RPMI8226 (cell line): ENCODE measurements at places on chromosomes 16 and 17.
A peak's percentile ranks its signal among the peaks of the same experiment; 100 is the strongest.

DNA sequence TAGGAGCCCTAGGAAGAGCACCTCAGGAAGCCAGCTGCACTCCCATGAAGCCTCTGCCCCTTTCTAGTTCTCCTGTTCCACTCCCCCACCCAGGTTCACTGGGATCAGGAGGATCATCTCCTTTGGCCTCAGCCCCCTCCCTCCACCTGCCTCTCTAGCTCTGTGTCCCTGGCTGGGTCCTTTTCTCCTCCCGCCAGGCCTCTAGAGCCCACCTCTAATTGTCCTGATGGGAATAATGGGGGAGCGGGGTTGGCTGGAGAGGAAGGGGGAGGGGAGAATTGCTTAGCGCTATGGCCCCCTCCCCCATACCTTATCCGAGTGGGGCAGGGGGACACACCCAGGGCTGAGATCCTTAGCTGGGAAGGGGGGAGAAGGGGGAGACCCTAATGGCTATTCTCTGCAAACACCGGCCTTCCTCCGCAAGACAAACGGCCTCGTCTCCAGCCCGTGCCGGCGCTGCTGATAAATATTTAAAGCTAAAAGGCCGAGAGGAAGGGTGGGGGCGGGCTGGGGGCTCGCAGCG, 997 bp downstream of the HOXB7 start:
- DNase-seq, result no peak

DNA sequence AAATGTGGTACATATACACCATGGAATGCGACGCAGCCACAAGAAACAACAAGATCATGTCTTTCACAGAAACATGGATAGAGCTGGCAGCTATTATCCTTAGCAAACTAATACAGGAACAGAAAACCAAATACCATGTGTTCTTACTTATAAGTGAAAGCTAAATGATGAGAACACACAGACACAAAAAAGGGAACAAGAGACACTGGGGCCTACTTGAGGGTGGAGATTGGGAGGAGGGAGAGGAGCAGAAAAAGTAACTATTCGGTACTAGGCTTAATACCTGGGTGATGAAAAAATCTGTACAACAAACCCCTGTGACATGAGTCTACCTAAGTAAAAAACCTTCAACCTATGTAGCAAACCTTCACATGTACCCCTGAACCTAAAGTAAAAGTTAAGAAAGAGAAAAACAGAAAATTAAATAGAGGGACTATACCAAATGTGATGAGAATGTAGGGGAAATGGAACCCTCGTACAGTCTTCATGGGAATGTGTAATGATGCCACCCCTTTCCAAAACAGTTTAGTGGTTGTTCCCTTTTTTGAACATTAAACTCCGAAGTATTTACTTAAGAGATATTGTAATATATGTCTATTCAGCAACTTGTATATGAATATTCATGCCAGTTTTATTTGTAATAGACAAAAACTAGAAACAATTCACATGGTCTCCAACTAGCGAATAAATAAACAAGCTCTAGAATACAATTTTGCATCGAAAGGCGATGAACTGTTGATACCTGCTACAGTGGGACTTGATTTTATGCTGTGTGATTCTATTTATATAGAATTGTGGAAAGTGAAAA, 33.9 kb downstream of the AHSP start:
- no peak for DNase-seq

DNA sequence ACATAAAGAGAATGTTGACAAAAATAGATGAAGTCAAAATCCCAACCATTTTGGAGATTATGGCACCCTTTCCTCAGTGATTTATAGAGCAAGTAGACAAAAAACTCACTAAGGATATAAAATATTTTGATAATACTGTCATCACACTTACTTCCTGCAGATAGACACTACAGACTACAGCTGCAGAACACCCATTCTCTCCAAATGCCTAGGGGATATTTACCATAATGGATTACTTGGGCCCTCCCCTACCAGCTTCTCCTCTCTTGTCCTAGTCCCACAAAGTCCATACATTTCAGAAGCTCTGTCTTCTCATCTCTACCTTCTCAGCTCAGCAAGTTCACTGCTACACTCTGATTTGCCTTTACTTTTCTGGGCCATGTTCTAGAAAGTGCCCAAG, 37.2 kb upstream of the CCNF start:
- DNase-seq, result no peak

- DNase-seq, result peak; percentile 66
Observed at GRCh38 chr17:82497483-82498405, 21.8 kb upstream of the FOXK2 start.

DNA sequence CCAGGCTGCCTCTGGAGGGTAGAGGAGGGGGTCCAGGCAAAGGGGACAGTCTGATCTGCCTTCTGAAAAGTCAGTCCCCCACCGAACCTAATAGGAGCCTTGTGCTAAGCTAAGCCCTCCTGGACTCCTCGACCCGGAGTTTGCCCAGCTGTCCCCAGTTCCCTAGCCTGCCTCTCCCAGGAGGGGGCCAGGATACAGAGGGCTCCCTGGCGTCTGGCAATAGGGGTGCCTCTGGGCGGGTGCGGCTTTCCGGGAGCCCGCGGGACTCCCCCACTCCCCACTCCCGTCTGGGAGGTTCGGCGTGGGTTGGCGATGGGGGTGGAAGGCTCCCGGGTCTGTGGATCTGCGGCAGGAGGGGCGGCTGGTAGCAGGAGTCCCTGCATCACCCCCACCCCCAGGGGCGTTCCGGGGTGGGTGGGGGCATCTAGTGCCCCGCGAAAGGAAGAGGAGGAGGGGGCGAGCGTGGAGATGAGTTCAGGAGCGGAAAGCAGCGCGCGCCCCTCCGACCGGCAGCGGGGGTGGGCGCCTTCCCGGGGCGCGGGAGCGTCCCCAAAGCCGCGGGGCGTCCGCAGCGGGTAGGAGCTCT, 1.2 kb downstream of the GSG1L start:
- DNase-seq, result no peak

DNA sequence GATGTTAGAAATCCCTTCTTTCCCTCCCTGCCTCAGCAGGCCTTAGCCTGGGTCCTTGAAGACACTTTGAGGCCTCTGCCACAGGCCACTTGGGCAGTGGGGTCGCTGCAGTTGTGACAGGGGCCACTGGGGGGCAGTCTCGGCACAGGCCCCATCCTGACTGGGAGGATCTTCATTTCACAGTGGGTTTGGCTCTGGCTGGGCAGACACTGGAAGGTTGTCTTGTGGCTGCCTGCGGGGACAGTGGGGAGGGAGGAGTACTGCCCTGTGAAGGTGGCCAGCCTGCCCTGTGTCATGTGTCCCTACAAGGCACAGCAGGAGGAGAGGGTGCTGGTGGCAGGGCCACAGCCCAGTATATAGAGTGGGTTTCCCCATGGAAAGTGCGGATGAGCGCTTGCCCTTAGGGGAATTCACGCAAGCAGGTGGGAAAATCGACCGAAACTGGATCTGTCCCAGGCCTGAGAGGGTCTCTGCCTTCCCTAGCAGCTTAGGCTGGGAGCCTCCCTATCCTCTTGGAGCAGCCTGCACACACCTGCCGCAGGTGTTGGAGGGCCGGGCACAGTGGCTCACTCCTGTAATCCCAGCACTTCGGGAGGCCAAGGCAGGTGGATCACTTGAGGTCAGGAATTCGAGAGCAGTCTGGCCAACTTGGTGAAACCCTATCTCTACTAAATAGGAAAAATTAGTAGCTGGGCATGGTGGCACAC, 28.8 kb downstream of the GINS2 start:
- peak; percentile 34 for DNase-seq

GRCh38 chr17:35973333-35974260, 7.7 kb downstream of the CCL16 start:
- DNase-seq, result no peak

- DNase-seq, result no peak
Observed at GRCh38 chr17:32508926-32509325, 22.1 kb downstream of the CDK5R1 start.

DNA sequence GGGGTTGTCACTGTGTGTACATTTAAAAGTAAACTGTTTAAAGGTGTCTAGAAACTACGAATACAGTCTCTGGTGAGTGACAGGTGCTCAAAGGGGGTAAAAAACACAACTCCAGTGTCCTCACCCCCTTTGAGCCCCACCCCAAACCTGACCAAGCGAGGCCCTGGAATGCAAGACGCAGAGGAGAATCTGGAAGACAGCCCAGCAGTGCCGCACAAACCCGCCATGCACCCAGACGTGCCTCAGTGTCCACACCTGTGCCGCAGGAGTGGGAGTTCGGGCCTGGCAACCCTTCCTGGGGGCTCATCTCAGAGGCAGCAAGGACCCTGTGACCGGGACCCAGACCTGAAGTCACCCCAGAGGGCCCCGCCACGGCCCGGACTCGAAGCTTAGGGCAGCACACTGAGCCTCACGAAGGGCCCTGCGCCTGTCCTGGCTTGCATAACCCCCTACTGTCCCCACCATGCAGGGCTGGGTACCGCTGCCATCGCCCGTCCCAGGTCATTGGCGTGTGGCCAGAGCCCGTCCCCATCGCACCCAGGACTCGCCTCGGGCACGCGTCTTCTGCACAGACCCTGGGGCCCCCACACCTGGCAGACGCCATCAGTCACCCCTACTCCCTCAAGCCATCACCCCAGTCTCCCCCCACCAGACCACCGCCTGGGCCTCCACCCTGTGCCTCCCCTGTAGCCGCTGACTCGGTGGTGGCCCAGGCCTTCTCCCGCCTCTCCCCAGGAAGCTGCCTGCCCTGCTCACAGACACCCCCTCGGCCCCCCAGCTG, 33.0 kb upstream of the ZC3H18 start:
- peak; percentile 64 for DNase-seq

DNA sequence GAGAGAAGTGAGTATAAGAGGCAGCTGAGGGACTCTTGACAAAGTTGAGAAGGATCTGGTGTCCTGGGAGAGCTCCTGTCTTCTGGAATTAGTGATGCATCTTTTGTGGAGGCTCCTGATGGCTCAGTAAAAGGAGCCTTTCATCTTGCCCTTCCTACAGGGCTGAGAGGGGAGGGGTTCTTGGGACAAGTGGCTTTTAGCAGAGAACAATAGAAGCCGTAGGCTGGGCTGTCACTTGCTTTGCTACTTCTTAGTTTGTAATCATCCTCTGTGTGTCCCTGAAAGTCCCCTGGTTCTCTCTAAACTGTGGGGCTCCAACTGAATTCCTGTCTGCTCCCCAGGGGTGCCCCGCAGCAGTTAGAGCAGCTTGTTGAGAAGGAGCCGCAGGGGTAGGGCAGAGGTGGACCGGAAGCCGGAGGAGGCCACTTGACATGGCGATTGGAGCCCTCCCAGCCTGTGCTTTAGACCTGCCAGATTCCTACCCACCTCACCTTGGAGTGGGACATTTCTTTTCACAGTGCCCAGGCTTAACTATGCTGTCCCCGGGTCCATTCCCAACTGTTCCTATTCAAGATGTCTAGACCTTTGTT, 85.1 kb downstream of the PRKCA start:
- DNase-seq, result no peak

DNA sequence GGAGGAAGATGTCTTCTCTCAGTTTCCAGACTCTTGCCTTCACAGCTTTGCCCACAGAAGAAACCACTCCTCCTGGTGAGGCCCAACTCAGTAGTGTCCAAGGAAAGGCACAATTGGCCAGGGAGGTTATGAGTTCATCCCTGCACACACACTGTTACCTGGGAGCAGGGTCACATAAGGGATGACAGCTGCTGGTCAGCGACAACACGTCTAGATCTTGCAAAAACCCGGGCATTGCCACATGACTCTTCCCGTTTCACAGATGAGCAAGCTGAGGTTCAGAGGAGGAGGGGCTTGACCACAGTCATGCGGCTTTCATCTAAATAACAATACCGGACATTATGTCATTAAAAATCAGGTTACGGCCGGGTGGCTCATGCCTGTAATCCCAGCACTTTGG, 186.0 kb downstream of the COPRS start:
- DNase-seq, result no peak

- DNase-seq, result no peak
Observed at GRCh38 chr17:1906662-1907101, 76.9 kb downstream of the RPA1 start.

DNA sequence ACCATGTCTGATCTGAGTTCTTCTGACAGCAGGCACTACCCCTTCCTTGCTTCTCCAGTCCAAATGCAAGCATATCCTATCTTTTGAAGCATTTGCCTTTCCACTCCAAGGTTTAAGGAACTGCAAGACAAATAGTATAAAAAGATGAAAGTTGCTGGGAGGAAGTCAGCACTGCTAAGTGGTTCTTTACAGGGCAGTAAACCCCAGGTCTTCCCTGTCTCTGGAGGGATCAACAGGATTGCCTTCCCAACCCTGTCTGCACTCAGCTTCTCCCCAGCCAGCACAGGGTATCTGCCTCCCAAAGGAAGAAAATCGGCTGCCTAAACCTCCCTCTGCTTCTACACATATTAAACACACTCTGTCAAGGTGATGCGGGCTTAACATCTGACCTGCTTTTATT, 46.8 kb downstream of the SOX9 start:
- no peak for DNase-seq

DNA sequence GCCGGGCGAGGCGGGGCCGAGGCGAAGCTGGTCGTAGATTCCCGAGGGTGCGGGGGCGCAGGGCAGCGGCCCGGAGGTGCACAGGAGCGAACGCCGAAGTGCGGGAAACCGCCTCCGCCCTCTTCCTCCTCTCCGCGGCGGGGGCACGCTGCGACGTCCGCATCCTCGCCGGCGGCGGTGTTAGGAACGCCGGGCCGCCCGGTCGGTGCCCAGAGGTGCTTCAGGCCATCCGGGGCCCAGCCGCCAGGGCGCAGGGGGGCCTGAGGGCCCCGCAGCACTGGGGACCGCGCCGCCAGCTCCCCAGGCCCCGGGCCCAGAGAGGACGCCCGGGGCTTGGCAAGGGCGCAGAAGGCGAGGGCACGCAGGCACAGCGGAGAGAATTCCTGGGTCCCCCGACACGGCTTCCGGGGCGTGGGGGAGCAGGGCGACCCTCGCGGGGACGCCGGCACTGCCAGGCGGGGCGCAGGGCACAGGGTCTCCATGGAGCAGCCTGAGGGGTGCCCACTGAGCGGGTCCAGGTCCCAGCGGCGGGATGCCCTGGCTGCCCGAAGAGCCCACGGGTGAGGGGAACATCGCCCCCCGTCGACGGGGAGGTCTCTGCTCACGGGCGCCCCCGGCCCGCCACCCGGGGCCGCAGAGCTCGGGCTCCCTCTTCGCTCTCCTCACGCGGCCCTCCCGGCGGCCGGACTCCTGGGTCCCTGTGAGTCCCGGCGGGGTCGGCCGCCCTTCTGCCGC, 576 bp downstream of the EPOP start:
- peak; percentile 45 for DNase-seq

DNA sequence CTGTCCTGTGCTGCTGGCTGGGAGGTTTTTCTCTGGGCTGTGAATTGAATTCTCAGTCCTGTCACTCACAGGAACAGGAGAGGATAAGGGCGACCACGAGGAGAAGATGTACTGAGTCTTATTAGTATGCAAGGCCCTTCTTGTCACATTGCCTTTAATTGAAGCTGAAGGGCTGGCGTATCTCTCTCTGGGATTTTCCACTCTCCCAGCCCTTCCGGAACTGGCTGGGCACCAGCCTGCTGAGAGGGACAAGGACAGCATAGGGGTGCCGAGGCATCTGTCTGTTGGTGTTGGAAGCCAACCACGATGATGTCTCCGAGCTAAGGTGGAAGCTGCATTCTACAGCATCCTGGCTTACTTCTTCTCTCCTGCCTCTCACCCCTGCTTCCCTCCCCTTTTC, 33.2 kb downstream of the GPRC5B start:
- DNase-seq, result no peak

GRCh38 chr17:43637563-43638323, 24.0 kb downstream of the MEOX1 start:
- no peak for DNase-seq

- no peak for DNase-seq
Observed at GRCh38 chr17:33816842-33817617, 438.1 kb upstream of the CCL2 start.

GRCh38 chr17:18950944-18951905, 740 bp upstream of the SLC5A10 start:
- no peak for DNase-seq

- no peak for DNase-seq
Observed at GRCh38 chr16:64352246-64352645, 769.6 kb downstream of the CDH11 start.
